ENCODE measurements at places on chromosomes 5 and 9. TPM values are rescaled to one million over a fixed set of nuclear protein-coding genes. Genes with fewer than 3 reads are reported as not detected.

- DNase-seq: no peak
These were observed 165.2 kb downstream of the NR2F1-AS1 start for GRCh38 chr5:93415819-93416218.

GRCh38 chr9:116733010-116733641 is 46.0 kb downstream of the TRIM32 start:
- DNase-seq: no peak

DNA sequence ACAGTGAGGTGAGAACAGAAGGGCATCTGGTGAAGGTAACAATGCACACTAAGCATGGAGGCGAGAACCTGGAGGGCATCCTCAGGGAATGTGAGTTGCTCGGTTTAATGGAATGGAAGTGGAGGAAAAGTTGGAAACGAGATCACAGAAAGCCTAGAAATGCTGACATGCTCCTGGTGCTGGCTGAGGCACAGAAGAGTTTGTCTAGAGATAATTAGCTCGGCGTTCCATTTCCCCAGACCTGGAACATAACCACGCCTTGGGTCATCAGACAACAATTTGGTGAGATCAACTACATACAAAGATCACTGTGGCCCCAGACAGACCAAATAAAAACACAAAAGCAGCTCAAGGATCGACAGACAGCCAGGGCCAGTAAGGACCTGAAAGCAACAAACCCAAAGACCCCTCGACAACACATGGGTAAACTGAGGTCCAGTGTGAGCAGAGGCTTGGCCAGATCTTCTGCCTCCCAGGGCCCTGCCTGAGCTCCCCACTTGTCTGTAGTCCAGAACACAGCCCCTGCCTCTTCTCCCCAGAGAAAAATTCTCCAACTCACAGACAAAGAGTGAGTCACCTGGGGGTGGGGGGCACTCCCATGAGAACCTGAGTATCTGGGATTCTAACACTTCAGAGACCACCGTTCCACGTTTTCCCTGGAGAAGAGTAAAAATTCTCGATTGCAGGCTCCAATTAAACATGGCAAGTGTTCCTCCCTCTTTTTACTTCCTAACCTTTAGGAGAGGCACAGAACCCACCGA is 52.5 kb downstream of the SHB start:
- DNase-seq: no peak

DNA sequence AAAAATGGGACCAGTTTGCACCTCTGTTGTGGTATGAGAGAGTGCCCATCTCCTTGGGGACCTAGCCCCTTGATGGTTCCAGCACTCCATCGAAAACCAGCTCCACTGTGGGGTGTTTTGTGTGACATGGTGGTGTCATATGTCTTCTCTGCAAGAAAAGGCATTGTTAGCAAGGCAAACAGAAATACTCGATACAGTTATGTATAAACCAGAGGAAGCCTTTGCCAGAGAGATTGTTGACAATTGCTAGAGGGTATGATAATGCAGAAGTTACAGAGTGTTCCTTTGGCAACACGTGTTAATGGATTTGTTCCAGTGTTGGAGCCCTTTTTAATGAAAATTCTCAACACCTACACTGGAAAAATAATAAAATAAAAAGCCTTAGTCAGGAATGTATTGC is 270.4 kb upstream of the DMRT1 start:
- no peak for DNase-seq

GRCh38 chr9:108620767-108621166 is 235.0 kb downstream of the ACTL7B start:
- DNase-seq: no peak

- no peak for DNase-seq
These were observed 720 bp downstream of the NUDT12 start for GRCh38 chr5:103561685-103562452.

GRCh38 chr5:58380655-58381054 is 79.2 kb downstream of the PLK2 start:
- no peak for DNase-seq

- DNase-seq: no peak
These were observed 137.0 kb downstream of the PDE4D start for GRCh38 chr5:59756373-59757035.

DNA sequence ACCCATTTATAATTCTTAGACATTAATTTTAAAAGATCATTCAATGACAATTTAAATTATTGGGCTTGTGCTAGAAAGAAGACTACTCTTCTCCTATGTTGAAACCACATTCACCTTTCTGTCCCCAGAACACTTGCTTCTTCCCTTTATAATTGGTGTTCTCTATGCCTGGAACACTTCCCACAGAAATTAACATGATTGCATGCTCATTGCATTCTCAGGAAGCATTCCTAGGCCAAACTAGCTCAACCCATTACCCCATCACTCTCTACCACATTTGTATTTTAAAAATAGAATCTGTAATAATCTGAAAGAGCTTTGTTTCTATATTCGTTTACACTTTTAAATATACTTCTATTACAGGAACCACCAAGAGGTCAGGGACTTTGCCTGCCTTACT is 184.7 kb downstream of the MEF2C start:
- no peak for DNase-seq

GRCh38 chr5:177346820-177347219 is 4.6 kb downstream of the LMAN2 start:
- DNase-seq: no peak

DNA sequence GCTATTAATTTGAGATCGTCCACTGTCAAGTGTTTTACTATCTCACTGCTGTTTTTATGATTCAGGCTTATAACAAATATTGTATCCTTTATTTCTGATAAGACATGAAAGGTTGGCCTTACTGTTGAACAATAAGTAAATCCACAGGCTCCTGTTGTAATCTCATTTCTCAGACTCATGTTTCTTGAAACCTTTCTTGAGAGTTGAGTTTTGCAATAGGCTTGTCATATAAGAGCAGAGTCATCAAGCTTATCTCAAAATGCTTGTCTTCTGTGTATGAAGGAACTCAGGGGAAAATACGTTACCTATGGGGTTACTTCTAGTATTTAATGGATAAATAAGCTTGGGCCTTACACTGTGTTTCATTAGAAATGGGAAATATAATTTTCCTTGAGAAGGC is 9.2 kb upstream of the TLX3 start:
- no peak for DNase-seq

DNA sequence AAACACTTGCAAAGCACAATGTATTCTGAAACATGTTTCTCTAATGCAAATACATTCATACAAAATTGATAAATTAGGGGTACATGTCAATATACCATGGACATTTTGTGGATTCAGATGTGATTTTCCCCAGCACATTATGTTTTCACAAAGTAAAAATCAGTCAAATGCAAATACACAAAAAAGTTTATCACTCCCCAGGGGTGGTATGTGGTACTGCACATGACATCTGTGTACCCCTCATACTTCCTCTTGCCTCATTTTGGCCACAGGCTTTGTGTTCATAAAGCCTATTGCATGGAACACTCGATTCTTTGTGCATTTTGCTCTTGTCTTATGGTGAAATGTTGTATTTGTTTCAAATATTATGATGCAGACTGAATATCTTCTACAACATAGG is 116.8 kb upstream of the PDE4D start:
- no peak for DNase-seq

DNA sequence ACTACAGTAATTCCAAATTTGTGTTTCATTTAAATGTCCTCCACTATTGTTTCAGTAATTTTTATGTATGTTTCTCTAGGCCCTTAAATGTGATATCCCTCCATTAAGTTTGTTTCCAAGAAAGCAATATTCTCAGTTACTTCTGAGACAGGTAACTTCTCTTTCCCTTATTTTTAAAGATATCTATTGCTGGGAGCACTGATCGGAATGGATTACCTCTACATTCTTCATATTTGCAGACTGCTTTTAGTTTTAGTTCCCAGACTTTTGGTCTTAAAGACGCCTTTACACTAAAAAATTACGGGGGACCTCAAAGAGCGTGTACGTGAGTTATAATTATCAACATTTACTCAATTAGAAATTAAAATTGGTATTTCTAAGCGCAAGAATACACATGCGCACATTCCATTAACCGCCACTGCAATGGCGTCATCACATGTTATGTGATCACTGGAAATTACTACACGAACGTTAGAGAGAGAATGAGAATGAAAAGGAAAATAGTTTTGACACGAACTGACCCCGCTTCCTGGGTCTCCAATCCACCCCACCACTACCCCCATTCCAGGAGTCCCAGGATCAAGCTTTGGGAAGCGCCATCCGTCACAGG is 519 bp upstream of the RAD50 start:
- no peak for DNase-seq

DNA sequence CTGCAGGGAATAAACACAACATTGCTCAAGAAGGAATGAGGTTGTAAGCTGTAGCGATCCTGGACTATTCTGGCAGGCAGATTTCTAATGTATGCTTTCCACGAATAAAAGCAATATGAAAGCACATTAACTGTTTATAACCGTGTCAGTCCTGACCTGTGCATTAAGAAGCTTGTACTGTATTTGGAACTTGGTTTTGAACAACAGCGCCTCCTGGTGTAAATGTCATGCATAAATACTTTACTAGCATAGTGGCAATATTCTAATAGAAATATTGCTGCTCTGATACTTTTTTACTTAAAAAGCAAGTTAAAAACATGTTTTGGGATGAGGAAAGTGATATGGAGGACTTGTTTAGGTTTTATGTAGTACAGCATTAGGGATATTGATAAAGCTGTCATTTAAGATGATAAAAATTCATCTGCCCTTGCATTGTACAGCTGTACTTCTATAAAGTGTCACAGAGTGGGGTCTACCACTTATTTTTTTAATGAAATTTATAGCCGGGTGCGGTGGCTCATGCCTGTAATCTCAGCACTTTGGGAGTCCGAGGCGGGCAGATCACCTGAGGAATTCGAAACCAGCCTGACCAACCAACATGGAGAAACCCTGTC is 70.7 kb upstream of the GNE start:
- DNase-seq: no peak

DNA sequence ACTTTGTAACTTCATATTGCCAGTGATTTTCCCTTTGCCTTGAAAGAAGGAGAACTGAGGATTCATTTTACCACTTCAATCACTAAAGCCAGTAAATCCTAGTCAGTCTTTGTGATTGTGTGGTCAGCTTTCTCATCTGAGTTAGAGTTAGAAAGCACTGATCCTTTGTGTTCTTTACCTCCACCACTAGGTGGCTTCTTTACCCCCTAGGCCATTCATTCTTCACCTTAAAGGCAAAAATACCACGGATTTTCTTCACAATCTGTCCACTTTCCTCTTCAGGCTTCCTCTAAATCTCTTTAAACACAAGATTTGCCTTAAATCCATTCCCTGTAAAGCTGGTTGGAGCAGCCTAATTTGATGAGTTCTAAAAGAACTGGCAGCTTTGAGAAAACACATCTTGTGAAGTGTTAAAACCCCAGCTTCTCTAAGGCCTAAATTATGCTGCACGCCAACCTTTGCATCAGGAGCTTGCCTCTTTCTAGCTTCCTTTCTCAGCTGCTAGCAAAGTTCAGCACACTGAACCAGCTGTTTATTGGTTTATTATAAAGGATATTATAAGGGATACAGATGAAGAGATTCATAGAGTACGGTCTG is 20.4 kb downstream of the BDP1 start:
- DNase-seq: no peak

GRCh38 chr9:126754436-126755316 is 50.2 kb upstream of the ZBTB43 start:
- DNase-seq: no peak

Gene FABP6
- total RNA-seq: not detected

Gene HDAC3
- total RNA-seq: 22.2 TPM

Gene FREM1
- 2.4 TPM for total RNA-seq

Gene EIF4EBP3
- total RNA-seq: 16.8 TPM

Gene CNTNAP3
- total RNA-seq: 18.9 TPM

Gene RNF224
- total RNA-seq: not detected

Gene TLR4
- 13.4 TPM for total RNA-seq

Gene CBY3
- total RNA-seq: not detected

Gene ARID3C
- total RNA-seq: not detected
